Panc1 (cell line): ENCODE measurements at places on chromosomes 3 and 15.

GRCh38 chr15:93235926-93236780 lies 147.1 kb upstream of the RGMA start:
- DNase-seq, result no peak

- no peak for DNase-seq
Measured at GRCh38 chr3:45261333-45262110, 35.4 kb upstream of the TMEM158 start.

GRCh38 chr3:14555835-14556234 lies 15.7 kb upstream of the GRIP2 start:
- DNase-seq, result no peak

GRCh38 chr3:29416514-29416913 lies 135.6 kb downstream of the RBMS3 start:
- DNase-seq, result no peak
